Epithelial cell of prostate (primary cell): ENCODE measurements at places on chromosomes 1 and 21.

GRCh38 chr1:60895701-60896100 is 186.7 kb upstream of the NFIA start:
- no peak for DNase-seq

GRCh38 chr21:36079010-36079649 is 9.3 kb downstream of the CBR1 start:
- no peak for DNase-seq

- no peak for DNase-seq
Measured at GRCh38 chr1:41499591-41499990, 15.1 kb upstream of the EDN2 start.

DNA sequence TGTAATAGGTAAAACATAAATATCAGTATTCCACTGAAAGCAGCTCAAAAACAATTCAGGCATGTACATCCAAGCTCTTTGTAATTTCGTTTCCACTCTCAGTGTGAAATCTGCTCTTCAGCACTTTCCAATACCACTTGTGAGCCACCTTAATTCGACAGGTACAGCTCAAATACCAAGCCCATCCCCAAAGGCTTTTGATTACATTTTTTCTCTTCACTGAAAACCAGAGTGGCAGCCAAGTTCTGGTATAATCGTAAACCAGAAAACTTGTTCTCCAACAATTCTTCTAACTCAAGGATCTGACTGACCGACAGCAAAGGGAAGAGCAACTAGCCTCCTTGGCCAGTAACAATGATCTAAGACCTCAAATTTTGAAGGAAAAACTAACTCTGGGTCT is 36.8 kb downstream of the FBXO42 start:
- no peak for DNase-seq
